ENCODE measurements at places on chromosomes 5 and 9.

DNA sequence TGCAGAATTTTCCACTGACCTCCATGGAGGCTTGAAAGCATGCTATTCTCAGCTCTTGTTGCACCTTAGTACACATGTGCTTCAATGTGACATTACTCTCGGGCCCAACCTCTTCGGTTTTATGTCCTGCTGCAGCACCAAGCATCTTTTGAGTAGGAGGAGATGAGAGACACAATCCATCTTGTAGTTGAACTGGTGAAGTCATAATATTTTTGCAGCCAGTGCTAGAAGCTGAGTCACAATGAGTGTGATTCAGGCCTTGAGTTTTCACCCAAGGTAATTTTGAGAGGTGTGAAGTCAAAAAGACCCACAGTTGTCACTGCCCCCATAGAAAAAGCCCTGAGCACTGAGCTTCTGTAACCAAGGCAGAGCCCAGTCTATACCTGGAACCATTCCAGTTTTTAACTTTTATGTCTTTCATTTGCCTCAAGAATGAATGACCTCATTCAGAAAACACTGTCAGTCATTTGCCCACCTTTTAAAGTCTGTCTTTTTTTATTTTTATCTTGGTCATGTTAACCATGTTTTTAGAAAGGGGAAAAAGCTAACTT is 117.7 kb downstream of the ZNF462 start:
- DNase-seq, result no peak

GRCh38 chr5:74541381-74541781 is 99.1 kb downstream of the ENC1 start:
- no peak for DNase-seq

- no peak for DNase-seq
These were observed 40.1 kb downstream of the CCNJL start for GRCh38 chr5:160272264-160272663.

GRCh38 chr5:76818844-76819831 is at the start of gene F2RL1:
TSS of gene F2RL1 (plus strand) at chr5:76819030. CDS start at chr5:76819183, 153 bp downstream.
- DNase-seq, result no peak

- DNase-seq, result no peak
These were observed 39.9 kb upstream of the EEIG1 start for GRCh38 chr9:128020692-128021091.

GRCh38 chr5:143434261-143435209 is 31.0 kb upstream of the NR3C1 start:
- peak; percentile 23 for DNase-seq

DNA sequence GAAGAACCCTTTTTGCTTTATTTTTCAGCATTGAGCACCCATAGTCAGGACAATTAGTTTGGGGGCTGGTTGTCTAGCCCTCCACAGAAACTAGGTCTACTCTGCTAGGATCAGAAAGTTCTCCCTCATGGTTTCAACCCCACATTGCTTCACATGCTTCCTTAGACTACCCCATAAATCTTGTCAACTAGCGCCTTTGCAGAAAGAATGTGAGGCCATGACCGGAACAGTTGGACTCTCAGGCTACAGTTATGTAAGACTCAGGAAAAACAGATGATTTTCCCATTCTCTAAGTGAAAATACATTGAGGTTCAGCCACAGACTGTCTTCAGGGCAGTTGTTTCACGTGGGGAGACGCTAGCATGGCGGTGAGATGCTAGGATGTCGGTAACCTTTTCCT is 255.6 kb downstream of the NR3C1 start:
- DNase-seq, result no peak

DNA sequence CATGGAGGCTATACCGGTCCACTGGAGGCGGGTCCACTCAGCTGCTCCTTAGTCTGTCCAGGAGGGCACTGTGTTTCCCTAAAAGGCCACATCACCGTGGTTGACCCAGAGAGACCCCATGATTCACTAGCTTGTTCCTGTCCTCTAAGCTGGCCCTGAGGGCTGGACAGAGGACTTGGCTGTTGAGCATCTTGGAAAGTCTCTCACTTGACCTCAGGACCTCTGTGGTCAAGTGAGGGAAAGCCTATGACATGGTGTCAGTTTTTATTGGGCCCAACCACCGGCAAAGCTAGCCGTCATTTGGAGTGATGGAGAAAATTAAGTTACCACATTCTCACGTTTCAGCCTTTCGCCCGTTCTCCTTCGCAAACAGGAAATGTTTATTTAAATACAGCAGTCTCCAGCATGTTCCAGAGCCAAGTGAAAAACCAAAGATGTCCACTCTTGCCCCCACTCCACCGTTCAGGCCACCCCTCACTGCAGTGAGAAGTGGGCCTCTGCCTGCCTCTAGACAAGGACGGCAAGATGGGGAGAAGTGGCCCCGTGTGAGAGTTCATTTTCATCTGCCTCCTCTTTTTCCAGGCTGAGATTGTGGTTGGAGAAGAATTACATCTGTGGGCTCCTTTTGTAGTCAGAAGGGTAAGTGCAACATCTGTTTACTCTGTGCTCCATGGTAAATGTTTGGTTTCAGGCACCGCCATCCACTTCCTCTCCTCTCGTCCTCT is 4.4 kb downstream of the SLIT3 start:
- no peak for DNase-seq

- DNase-seq, result no peak
These were observed 47.6 kb downstream of the DCP2 start for GRCh38 chr5:113024076-113024697.

DNA sequence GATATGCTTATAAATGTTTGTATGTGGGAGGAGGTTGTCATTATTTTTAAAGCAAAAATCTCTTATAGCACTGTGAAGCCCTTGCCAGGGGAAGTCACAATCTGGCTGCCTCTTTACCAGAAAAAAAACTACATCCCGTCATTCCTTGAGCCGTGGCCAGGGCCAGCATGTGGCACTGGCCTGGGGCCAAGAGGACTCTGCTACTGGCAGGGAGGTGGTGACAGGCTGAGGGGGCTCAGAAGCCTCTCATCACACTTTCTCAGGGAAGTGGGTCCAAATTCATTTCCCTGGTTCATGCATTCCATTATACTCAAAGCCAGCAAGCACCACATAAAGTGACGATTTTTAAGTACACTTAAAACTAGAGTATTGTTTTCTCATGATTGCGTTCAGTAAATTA is 457.3 kb downstream of the ZNF608 start:
- no peak for DNase-seq

- no peak for DNase-seq
These were observed 47.9 kb downstream of the OLFM1 start for GRCh38 chr9:135135171-135135928.

- DNase-seq, result no peak
These were observed 224.8 kb upstream of the VLDLR start for GRCh38 chr9:2396622-2397285.

- DNase-seq, result no peak
These were observed 105.6 kb upstream of the ZNF366 start for GRCh38 chr5:72612810-72613209.

DNA sequence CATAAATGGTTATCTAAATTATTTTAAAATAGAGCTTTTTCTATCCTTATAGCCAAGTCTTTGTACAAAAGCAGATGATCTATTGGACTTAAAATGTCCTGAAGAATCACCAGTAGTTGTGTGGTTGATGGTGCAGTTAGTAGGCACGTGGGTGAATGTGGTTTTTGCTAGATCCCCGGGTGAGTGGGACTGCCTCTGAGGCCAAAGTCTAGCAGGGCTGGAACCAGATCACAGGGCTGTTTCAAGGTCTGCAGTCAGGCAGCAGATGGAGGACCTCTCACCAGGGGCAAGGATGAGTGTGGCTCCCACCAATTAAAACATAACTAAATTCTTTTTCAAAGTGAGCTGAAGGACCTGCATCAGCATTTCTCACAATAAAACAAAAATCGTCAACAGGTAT is 604.7 kb upstream of the FTMT start:
- no peak for DNase-seq

DNA sequence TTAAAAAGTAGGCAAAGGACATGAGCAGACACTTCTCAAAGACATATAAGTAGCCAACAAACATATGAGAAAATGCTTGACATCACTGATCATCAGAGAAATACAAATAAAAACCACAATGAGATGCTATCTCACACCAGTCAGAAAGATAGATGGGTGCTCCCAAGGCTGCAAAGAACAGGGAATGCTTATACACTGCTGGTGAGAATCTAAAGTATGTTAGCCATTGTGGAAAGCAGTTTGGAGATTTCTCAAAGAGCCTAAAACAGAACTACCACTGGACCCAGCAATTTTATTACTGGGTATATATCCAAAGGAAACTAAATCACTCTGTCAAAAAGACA is 154.2 kb downstream of the NDUFS4 start:
- DNase-seq, result no peak

GRCh38 chr9:127210851-127211730 is 53.5 kb upstream of the GARNL3 start:
- no peak for DNase-seq

DNA sequence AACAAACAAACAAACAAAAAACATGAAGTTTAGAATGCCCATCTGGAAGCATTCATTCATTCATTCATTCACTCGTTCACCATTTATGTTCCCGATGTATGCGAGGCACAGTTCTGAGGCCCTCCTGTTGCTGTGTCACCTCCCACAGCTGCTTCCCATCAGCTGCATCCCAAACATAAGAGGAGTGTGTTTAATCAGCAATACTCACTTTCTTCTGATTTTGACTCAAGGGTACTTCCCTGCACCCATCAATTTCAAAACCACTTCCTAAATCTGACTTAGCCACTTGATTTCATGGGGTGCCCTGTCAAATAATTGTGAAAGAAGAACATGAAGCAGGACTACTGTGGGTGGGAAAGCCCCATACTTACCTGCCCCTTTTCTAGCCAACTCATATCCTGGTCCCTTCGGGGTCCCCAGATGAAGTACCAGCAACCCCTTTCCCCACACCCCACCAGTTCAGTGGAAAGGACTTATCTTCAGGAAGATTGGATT is 128.0 kb upstream of the IL12B start:
- no peak for DNase-seq

DNA sequence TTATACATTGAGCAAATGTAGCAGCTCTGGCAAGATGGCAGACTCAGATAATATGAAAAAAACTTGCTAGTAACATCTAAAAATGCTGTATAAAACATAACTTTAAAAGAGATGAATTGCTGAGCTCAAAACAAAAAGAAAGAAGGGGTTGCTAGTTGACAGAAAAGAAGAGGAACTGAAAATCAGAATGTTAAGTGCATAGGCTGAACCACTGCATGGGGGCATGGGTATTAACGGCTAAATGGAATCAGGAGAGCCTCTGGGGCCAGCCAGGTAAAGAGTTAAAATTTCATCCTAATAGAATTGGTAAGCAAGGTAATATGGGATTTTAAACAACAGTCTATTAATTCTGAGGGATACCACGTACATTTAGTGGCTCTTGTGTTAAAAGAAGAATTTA is 146.8 kb downstream of the SMC2 start:
- no peak for DNase-seq
